Activated CD4-positive, alpha-beta T cell treated with anti-CD3 and anti-CD28 coated beads, Interleukin-2, amount 50 U/mL, for 1 hour (primary cell): ENCODE measurements at places on chromosomes 6 and 20.

DNA sequence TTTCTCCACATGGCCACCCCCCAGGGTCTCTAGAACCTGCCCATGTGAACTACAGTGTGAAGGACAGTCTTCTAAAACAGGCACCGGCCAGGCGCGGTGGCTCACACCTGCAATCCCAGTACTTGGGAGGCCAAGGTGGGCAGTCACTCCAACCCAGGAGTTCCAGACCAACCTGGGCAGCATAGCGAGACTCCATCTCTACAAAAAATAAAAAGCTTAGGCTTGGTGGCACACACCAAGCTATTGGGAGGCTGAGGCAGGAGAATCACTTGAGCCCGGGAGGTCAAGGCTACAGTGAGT, 13.7 kb downstream of the ACSS1 start:
- DNase-seq: no peak

DNA sequence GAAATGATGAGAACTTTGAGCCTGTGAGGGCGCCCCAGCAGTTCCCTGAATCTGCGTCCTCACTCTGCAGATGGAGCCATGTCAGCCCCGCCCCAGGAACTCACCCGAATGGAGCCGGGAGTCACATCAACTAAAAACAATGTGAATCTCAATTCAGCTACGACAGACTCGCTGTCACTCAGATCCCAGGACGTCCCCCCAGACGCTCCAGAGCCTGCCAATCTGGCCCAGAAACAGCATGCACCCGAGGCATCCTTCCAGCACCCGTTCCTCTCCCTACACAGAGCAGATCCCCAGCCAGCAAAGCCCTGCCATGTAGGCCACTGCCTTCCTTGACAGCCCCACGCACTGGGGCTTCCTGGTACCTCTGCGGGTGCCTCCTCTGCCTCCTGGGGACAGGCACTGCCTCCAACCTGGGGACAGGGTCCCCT, 248.0 kb downstream of the TTLL2 start:
- no peak for DNase-seq

DNA sequence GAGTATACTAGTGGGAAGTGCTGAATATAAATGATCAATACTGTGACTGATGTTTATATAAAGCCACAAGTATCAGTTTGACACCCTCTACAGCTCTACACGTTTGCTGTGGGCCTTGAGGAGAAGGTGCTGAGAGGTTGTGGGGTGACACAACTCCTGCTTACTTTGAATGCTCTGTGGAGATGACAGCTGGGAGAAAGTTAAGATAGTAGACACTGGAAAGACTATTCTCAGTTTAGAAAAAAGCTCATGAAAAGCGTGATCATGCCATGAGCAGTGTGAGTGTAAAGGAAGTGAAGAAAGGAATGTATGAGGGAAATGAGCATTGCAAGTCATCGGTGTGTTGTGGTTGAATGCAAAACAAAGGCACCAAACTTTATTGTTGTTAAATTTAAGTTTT, 215.8 kb downstream of the UTRN start:
- no peak for DNase-seq

- DNase-seq: no peak
Measured at GRCh38 chr20:44279228-44279627, 31.8 kb downstream of the FITM2 start.

DNA sequence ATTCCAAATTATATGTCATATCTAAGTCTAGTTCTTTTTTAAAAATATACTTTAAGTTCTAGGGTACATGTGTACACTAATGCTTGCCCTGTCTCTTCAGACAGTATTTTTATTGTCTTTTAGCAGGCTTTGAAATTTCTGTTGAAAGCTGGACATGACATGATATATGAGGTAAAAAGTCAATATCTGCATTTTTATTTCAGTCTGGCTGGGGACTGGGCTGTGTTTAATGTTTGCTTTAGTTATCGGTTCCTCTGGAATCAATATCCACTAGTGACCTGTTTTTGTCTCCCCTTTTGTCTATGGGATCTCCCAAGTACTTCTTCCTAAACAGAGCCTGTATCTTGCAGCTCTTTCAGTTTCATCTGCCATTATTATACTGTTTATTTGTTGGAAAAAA, 786.2 kb upstream of the GJE1 start:
- no peak for DNase-seq

DNA sequence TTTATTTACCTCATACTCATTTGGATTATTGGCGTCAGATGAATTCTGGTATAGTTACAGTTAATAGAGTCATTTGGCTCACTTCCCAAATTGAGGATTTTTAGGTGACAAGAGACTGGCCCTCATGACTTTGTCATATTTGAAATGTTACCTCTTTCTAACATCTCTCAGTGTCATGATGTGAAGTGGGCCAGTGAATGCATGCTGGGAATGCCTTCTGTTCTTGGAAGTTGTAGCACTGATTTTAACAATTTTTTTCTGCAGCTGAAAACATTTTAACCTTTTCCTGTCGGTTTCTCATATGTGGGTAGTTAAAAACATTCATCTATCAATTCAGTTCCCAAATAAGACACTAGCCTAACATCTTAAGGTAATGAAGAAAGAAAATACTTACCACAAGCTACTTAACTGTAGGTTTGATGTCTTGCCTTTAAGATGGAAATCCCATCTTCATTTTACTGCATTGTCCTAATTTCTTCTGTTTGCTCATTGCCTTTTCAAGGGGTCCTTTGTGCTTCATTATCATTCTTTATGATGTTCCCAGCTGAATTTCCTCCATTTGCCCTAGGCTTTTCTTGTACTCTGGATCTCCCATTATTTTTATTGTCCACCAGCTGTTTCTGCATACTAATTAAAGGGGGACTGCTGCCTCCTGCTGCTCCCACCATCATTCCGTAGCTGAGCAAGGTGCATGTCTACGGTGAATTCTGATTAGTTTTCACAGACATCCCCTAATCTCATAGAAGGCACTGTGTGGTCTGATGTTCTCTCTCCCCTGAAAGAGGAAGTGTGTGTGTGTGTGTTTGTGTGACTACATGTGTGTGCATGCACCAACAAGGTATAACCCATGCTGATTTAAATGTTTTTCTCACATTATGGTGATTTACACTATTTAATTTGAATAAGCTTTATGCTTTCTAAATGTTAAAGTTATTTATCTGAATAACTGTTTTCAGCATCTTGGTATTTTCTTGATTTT, 109.5 kb downstream of the B3GAT2 start:
- no peak for DNase-seq

DNA sequence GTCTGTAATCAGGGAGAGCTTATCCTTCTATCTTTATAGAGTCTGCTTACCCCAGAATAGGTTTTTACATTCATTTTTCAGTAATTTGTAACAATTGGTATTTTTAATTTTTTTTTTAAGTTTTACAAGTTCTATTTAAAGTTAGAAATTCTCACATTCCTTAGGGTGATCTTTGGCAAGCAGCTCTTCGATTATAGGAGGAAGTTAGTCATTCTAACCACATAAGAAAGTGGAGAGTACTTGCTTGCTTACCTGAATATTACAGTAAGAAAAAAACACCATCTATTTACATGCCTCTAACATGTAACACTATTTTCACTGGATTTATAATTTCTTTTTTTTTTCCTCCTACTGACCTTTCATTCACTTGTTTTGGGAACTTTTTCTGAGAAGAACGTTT, 6.7 kb downstream of the TSHZ2 start:
- DNase-seq: no peak

DNA sequence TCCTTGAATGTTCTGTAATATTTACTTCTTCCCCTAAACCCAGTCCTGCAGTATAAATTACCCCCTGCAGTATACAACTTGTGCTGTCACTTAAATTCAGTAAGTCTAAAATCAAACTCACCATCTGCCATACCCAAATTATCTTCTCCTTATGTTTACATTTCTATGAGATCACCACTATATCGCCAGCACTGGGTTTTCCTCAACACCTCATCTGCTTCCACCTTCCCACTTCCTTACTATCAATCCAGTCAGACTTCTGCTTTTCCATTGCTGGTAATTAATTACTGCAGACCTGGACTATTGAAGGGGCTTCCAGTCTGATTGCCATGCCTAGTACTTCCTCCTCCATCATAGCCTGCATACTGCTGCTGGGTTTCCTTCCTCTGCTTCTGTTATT, 15.2 kb downstream of the EFHC1 start:
- DNase-seq: no peak

DNA sequence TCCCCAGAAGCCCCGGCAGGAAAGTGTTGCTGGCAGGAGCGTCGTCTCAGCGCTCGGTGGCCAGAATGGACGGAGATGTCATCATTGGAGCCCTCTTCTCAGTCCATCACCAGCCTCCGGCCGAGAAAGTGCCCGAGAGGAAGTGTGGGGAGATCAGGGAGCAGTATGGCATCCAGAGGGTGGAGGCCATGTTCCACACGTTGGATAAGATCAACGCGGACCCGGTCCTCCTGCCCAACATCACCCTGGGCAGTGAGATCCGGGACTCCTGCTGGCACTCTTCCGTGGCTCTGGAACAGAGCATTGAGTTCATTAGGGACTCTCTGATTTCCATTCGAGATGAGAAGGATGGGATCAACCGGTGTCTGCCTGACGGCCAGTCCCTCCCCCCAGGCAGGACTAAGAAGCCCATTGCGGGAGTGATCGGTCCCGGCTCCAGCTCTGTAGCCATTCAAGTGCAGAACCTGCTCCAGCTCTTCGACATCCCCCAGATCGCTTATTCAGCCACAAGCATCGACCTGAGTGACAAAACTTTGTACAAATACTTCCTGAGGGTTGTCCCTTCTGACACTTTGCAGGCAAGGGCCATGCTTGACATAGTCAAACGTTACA, 817 bp downstream of the GRM1 start:
- DNase-seq: no peak

DNA sequence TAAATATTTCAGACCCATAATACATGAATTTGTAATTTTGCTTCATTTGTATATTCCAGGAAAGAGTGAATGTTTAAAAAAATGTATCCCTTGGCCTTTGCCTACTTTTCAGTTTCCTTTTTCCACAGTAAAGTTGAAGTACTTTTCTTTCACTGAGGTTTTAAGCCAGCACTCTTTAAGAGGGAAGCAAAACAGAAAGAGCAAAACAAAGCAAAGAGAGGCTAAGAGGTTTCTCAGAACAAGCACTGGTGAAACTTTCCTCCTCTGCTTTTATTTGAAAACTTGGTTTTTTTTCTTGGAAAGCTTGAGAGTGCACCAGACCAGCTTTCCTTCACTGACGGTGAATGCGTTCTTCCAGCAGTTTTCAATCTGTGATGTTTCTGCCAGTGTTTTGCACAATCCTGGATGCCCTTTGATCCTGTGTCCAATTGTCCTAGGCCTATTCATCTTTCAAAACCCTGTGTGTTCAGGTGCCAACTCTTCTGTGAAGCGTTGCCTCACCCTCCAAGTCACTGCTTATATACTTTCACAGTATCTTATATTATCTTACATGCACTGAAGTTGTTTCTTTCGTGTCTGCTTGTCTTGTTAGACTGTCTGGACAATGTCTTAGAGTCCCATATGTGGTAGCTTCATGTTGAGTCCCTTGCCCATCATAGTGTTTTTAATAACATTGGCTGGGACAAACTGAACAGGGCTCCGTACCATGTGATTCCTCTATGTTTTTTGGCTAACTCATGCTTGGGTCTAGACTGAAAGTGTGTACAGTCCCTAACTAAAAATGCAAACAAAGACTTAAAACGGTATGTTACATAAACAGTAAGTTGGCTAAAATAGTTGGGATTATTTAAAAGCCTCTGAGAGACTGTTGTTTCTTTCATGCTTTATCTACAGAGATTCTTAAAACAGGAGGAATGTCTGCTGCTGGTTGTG, 1.9 kb downstream of the RNF217 start:
- no peak for DNase-seq

- DNase-seq: no peak
Measured at GRCh38 chr6:45187836-45188235, 140.3 kb upstream of the RUNX2 start.

DNA sequence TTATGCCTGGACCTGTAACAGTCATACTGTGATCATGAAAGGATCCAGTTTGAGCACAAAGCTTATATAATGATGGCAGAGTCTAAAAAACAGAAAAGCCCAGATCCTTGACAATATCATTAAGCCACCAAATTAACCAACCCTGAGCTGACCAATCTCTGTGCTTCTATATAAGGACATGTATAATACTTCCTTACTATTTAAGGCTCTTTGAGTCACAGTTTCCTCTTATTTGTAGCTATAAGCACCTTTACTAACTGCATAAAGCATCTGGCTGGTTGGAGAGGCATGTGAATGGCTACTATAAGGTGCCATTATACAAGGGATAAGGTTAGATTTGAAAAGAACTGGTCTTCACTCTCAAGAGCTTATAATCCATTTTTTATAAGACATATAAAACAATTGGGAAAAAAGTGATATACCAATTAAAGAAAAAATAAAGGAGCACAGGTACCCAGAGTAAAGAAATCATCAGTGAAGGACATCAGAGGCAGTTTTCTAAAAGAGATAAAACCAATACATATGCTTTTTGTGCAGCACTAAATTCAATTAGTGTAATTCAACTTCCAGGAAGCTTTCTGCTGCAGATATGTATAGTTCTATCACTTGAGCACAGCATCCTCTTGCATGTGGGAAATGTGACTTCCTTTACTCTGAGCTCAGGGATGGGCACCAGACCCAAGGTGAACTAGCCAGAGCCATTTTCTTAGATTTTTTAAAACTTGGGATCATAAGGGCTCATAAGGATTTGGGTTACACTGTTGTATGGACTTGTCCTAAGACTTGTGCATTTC, 121.0 kb downstream of the BTBD9 start:
- no peak for DNase-seq

DNA sequence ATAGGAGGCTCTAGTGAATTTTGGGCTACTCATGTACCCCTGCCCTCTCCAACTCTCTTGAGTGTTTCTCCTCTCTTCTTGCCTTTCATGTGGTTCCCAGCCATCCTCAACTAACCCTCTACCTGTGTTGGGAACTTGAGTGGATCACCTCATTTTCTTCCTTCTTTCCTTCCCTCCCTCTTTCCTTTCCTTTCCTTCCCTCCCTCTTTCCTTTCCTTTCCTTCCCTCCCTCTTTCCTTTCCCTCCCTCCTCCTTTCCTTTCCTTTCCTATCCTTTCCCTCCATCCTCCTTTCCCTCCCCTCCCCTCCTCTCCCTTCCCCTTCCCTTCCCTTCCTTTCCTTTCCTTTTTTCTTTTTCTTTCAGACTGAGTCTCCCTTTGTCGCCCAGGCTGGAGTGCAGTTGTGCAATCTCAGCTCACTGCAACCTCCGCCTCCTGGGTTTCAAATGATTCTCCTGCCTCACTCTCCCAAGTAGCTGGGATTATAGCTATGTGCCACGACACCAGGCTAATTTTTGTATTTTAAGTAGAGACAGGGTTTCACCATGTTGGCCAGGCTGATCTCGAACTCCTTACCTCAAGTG, 63.8 kb downstream of the BTBD3 start:
- DNase-seq: no peak
